ENCODE measurements at places on chromosomes 7 and 10.

GRCh38 chr10:1122349-1122748 lies 66.2 kb downstream of the WDR37 start:
- DNase-seq, result no peak

DNA sequence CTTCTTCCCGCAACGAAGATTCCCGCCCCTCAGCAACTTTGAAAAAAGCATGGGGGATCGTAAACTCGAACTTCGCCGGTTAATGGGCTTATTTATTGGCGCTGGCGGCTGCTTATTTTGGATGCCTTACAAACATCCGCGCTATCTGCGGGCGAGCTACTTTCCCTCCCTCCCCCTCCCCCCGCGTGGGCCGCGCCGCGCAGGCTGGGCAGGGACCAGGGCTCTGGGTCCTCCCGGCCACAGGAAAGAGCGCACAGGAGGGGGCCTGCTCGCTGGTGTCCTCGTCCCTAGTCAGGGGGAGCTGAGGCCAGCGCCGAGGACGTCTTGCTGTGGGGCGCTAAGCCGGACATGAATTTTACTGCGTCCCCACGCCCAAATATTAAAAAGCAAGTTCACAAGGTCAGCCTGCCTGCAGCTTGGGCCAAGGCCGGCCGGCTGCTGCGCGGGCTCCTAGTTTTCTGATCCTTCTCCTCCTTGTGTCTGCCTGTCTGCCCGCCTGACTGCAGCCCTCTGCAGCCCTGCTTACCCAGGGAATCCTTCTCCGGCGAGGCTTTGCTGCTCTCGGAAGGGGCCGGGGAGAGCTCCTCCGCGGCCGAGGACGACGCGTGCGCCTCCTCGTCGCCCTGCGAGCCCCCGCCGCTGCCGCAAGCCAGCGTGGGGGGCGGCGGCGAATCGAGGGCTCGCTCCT lies 1.2 kb downstream of the HOXA10 start:
- no peak for DNase-seq

DNA sequence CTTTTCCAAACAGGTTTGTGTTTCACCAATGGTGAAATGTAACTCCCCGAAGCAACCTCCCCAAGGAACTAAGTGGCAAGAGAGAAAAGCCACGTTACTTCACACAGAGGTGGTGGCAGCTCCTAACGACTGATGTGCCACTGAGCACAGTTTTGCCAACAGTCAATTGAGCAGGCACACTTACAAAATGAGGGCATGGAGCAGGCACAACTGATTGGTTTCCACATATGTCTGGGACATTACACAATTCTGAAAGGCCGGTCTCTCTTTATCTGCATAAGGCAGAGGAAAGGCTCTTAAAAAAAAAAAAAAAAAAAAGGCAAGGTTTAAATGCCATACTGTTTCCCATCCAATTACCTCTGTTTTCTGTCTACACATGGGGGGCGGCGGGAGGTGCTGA lies 86.7 kb downstream of the GFRA1 start:
- no peak for DNase-seq

DNA sequence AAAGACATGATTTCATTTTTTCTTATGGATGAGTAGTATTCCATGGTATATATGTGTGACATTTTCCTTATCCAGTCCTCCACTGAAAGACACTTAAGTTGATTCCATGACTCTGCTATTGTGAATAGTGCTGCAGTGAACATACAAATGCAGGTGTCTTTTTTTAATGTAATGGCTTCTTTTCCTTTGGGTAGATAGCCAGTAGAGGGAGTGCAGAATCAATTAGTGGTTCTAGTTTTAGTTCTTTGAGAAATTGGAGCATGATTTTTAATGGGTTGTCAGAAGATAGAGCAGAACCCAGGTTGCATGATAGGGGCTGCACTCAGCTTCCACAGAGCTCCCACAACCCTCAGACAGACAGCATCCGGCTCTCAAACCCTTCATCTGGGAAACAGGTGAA lies 152.9 kb upstream of the PLXDC2 start:
- no peak for DNase-seq

DNA sequence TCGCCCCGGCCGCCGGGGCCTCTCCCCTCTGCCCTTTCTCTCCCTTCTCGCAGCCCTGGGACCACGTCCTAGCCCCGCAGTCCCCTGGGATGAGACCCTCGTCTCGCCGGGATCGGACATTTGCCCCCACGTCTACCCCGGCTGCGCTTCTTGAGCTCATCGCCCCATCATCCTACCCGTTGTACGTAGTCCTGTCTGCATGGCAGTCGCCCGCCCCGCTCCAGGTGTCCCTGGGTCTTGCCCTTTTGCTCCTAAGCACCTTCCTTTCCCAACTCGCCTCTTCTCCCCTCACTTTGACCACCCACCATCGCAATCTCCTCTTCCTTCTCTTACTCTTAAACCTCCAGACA lies 582 bp downstream of the TPST1 start:
- DNase-seq, result peak; percentile 13

- peak; percentile 86 for DNase-seq
Observed at GRCh38 chr7:140214075-140214684, 37.4 kb upstream of the KDM7A start.

GRCh38 chr7:151924508-151924907 lies 31.7 kb upstream of the GALNTL5 start:
- DNase-seq, result no peak

DNA sequence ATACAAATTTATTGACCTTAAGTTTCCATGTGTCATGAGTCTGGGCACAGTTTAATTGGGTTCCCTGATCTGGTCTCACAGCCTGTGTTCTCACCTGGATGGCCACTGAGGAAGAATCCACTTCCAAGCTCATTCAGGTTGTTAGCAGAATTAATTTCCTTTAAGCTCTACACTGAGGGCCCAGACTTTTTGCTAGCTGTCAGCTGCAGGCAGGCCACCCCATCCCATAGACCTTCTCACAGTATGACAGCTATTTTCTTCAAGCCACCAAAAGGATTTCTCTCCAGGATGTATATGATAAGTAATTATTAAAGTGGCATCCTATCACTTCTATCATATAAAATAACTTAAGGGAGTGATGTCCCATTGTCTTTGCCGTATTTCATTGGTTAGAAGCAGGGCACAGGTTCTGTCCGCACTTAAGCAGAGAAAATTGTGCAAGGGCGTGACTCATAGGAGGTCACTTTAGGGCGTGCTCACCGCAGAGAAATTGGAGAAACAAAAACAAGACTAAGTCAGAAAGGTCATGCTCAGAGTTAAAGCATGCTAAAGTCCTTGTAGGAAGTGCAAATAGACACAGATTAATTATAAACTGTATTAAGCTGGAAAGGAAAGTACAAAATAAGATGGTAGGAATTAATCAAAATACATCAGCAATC lies 109.9 kb downstream of the AHR start:
- no peak for DNase-seq

GRCh38 chr10:120938822-120939221 lies 87.7 kb downstream of the WDR11 start:
- DNase-seq, result no peak

DNA sequence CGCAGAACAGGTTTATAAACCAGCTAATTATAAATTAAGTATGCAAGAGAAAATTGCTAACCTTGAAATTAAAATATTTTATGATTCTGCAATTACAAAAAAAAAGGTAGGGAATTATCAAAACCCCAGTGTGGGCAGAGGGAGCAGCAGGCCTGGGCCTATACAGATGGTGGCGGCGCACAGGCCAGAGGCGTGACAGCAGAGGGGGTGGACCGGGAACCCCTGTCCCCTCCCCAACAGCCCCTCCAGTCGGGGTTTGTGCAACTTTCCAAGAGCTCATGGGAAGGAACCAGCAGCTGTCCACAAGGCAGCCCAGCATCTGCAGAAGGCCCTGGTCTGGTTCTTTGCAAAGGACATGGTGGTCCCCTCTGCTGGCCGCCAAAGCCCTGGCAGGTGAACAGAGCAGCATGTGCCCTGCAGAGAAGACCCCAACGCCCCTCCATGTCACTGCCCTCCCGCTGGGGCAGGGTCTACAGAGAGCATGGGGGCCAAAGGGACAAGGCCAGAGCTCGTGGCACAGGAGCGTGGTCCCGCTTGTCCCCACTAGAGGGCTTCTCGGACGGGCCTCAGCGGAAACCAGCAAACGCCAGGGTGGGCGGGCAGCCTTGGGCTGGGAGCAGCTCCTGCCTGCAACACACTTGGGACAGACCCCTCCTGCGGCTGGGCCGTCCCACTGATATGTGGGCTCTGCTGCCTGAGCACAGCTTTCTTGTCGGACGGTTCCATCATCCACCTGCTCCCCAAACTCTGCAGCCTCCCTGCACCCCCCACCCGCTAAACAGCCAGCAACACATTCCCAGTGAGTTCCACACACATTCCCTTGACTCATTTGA lies 75.1 kb downstream of the EBF3 start:
- no peak for DNase-seq

DNA sequence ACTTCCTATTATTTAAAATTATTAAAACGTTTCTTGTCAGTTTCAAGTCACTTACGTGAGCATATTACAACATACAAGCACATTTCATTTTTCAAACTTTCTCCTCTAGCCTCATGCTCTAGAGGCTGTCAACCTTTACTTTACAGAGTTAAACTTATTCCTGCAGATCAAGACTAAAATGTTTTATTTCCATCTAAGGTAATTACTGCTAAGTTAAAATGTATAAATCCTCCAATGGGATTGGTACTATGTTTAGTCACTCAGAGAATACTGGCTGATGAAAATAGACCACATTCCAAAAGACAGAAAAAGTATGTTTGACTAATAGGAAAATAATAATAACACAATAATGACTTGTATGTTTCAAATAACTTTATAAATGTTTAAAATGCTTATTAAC lies 8.4 kb upstream of the TRDMT1 start:
- no peak for DNase-seq

DNA sequence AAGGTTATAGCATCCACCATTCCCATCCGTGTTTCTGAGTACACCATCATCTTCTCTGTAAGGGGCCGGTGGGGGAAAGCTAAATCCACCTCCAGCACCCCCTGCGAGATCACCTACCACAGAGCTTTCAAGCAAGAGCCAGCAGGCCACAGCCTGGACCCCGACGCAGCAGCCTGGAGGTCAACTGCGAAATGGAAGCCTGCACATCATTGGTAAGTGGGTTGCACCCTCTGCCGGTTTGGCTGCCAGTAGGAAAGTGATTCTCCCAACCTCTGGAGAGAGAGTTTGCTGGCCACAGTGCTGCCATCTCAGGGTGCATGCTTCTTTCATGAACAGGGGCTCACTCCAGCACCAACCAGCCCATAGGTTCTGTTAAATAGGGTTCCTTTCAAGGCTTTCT lies 81.7 kb downstream of the WIPF3 start:
- DNase-seq, result no peak

DNA sequence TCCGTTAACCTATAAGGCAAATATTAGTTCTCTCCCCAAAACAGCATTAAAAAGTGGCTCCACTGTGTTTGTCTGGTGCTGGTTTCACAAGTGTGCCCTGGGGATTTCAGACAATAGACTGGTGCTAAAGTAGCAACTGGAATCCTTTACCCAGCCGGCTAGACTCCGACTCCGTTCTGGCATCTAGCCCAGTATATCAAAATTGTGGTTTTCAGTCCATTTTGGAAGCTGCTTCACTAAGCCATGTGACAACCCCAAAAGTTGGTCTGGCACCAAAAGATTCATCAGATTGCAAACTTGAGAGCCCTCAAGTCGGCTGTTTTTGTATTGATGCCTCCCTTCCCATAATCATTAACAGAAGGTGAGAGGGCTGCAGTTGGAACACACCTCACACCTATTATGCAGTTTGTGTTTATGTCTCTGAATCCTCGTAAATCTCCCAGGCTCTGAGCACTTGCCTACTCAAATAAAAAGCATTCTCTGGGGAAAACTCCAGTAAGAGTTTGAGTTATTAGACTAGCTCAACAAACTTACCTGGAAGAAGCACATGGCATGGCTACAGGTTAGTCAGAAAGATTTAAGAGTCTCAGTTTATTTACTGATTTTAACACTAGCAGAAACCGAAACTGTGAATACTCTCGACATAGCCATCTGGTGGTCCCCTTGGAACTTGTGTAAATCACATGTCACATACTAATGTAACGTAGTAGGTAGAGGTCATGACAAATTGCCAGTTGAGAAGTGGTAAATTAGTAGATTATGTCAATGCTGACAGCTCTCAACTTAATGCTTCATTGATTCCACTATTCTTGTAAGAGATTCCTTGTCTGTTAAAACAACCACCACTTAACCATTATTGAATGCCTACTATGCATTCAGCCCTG lies 14.8 kb upstream of the WNT16 start:
- DNase-seq, result peak; percentile 88

DNA sequence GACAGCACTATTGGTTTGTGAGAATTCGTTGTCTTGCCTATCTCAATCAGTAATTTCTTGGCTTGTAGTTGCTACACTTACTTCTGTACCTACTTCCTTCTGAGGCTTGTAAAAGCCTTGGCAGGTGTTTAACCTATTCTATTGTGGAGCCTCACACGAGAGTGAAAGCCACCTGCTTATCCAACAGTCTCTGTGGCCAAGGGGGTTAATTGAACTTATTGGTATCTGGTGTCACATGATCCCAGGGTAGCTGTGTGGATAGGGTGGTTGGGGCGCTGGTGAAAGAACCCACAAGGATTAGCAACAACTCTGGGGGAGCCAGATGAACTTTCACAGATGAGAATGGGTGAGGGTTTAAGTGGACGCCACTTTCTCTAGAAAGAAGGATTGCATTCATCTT lies 13.9 kb upstream of the ATP6V0E2 start:
- DNase-seq, result peak; percentile 35

- DNase-seq, result no peak
Observed at GRCh38 chr7:85883-86515, 106.4 kb upstream of the FAM20C start.

DNA sequence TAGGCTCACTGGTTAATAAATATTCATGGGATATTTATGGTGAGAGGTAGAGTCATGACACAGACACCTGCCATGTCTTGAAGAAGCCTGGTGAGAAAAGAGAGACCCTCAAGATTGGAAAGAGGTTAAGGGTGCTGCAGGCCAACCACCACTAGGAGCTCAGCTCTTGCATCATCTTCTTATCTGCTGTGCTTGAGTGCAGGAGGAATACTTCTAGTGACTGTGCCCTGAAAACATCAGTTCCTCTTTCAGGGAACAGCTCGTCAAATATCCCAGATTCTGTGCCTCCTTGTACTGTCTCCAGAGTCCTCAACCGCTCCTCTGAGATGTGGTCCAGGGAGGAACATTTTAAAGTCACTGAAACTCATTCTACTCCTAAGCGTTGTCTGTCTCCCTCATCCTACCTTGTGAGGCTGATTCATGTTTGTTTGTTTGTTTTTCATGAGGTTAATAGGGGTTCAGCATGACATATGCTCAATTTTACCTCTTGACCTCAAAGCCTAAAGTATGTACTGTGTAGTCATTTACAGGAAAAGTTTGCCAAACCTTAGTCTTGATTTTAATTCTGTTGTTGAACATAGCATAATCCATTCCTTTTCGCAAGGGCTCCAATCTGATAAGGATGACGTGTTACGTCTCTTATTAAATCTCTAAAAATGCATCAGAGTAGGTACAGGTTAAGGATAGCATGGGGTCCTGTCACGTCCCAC lies 293.1 kb downstream of the C7orf25 start:
- no peak for DNase-seq

DNA sequence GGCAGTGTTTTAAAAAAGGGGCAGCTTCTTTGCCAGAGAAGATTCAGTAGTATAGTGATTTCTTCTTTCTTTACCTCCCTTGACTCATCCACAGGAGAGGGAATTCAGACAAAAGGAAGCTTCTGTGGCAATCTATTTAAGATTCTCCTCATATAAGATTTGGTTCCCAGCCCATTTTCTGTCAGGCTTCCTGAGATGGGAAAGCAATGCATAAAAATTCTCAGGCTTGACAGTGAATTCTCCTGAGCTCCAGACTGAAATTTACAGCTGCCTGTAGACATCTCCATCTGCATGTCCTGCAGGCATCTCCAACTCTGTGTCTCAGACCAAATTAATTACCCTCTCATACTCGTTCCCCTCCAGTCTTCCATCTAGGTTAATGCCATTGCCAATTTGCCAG lies 72.8 kb downstream of the TSPAN12 start:
- DNase-seq, result no peak

GRCh38 chr7:130390486-130390885 lies 10.2 kb downstream of the CPA1 start:
- DNase-seq, result no peak

Data from MM.1S (cell line).